ENCODE measurements at places on chromosomes 16 and 17. TPM values are rescaled to one million over a fixed set of nuclear protein-coding genes. Genes with fewer than 3 reads are reported as not detected.

The CIBAR2 gene
- total RNA-seq: not detected

The PRSS21 gene
- 6.9 TPM for total RNA-seq

The PDE6G gene
- total RNA-seq: not detected

The NPIPA7 gene
- 9.4 TPM for total RNA-seq

The LPO gene
- total RNA-seq: 0.44 TPM

The KRTAP4-4 gene
- total RNA-seq: not detected

The SYNGR3 gene
- total RNA-seq: 0.16 TPM
